ENCODE measurements at places on chromosomes 1 and 21. TPM values are rescaled to one million over a fixed set of nuclear protein-coding genes. Genes with fewer than 3 reads are reported as not detected.

The GSTM1 gene
- polyA plus RNA-seq = 221 TPM

The NMNAT2 gene
- 0.07 TPM for polyA plus RNA-seq

The ENAH gene
- polyA plus RNA-seq = 2.8 TPM

The WNT2B gene
- polyA plus RNA-seq = 0.33 TPM

The POU3F1 gene
- not detected for polyA plus RNA-seq

The BARHL2 gene
- not detected for polyA plus RNA-seq

The TSACC gene
- 0.60 TPM for polyA plus RNA-seq

The SLAMF7 gene
- 0.80 TPM for polyA plus RNA-seq

The ITSN1 gene
- 28.3 TPM for polyA plus RNA-seq

The AGTRAP gene
- 19.0 TPM for polyA plus RNA-seq

The ANGPTL3 gene
- 182 TPM for polyA plus RNA-seq

The DNAJC8 gene
- polyA plus RNA-seq = 38.6 TPM

The CYP4A11 gene
- 582 TPM for polyA plus RNA-seq

The CFAP107 gene
- not detected for polyA plus RNA-seq

The CRYAA gene
- 1.9 TPM for polyA plus RNA-seq

The RC3H1 gene
- 2.0 TPM for polyA plus RNA-seq

The APOBEC4 gene
- not detected for polyA plus RNA-seq

The CDKN2C gene
- 1.9 TPM for polyA plus RNA-seq

The ATXN7L2 gene
- 1.7 TPM for polyA plus RNA-seq

The ANKRD34A gene
- polyA plus RNA-seq = 0.13 TPM

The SYCP1 gene
- not detected for polyA plus RNA-seq

The TAS1R3 gene
- polyA plus RNA-seq = 0.36 TPM

The TDRD5 gene
- polyA plus RNA-seq = not detected

The BLACAT1 gene
- polyA plus RNA-seq = not detected

The RGS5 gene
- polyA plus RNA-seq = 10.1 TPM

The TTC39A gene
- polyA plus RNA-seq = 0.32 TPM

The IVL gene
- polyA plus RNA-seq = not detected

The BATF3 gene
- 0.65 TPM for polyA plus RNA-seq

The ZMYND12 gene
- polyA plus RNA-seq = 2.0 TPM

The NCAM2 gene
- polyA plus RNA-seq = 0.06 TPM

The LCE5A gene
- polyA plus RNA-seq = not detected

The IRF2BP2 gene
- 22.2 TPM for polyA plus RNA-seq

The BNIPL gene
- 0.13 TPM for polyA plus RNA-seq

The DMBX1 gene
- polyA plus RNA-seq = not detected

The FBXO28 gene
- 6.7 TPM for polyA plus RNA-seq

The LCE2A gene
- not detected for polyA plus RNA-seq

The FAM167B gene
- 4.8 TPM for polyA plus RNA-seq

The ACTRT2 gene
- polyA plus RNA-seq = not detected

The DNAJC6 gene
- 0.15 TPM for polyA plus RNA-seq

The HMCN1 gene
- polyA plus RNA-seq = 1.5 TPM

The SPRR2A gene
- not detected for polyA plus RNA-seq

The PRRX1 gene
- not detected for polyA plus RNA-seq

The PDZK1 gene
- polyA plus RNA-seq = 79.2 TPM

The LEFTY2 gene
- polyA plus RNA-seq = not detected

The HSD11B1 gene
- polyA plus RNA-seq = 381 TPM

The JAK1 gene
- polyA plus RNA-seq = 24.1 TPM
